ENCODE measurements at places on chromosomes 3 and 15. TPM values are rescaled to one million over a fixed set of nuclear protein-coding genes. Genes with fewer than 3 reads are reported as not detected.

- DNase-seq: no peak
These were observed 140.2 kb upstream of the RBMS3 start for GRCh38 chr3:29140666-29141065.

- DNase-seq: no peak
These were observed 166.2 kb upstream of the VEPH1 start for GRCh38 chr3:157669416-157669815.

DNA sequence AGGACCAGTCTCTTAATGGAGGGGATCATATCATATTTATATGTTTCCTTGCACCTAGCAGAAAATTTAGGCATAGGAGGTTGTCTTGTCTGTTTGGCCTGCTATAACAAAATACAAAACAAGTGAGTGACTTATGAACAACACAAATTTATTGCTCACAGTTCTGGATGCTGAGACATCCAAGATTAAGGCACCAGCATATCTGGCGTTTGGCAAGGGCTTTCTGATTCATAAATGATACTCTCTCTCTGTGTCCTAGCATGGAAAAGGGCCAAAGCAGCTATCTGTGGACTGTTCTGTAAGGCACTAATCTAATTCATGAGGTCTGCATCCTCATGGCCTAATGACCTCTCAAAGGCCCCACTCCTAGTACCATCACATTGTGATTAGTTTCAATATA lies 683.0 kb downstream of the NR2F2 start:
- DNase-seq: no peak

DNA sequence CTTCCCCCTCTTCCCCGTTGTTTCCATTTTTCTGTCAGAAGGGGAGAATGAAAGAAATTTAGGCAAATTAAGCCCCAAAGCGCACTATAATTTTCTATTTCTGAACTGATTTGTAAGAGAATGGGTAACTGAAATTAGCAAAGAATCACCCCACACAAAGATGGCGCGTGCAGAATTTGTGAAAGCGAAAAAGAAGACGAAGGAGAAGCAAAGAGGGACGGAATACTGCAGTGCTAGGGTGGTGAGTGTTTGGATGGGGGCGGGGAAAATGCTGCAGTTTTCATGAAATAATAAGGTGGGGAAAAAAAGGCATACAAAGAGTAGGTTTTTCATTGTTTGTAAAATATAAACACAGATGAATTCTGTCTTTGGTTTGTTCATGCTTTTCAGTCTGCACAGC lies 4.6 kb upstream of the CTNNB1 start:
- no peak for DNase-seq

- DNase-seq: no peak
These were observed 162.5 kb downstream of the FMN1 start for GRCh38 chr15:33032053-33032452.

Gene DAZL
- not detected for total RNA-seq

DNA sequence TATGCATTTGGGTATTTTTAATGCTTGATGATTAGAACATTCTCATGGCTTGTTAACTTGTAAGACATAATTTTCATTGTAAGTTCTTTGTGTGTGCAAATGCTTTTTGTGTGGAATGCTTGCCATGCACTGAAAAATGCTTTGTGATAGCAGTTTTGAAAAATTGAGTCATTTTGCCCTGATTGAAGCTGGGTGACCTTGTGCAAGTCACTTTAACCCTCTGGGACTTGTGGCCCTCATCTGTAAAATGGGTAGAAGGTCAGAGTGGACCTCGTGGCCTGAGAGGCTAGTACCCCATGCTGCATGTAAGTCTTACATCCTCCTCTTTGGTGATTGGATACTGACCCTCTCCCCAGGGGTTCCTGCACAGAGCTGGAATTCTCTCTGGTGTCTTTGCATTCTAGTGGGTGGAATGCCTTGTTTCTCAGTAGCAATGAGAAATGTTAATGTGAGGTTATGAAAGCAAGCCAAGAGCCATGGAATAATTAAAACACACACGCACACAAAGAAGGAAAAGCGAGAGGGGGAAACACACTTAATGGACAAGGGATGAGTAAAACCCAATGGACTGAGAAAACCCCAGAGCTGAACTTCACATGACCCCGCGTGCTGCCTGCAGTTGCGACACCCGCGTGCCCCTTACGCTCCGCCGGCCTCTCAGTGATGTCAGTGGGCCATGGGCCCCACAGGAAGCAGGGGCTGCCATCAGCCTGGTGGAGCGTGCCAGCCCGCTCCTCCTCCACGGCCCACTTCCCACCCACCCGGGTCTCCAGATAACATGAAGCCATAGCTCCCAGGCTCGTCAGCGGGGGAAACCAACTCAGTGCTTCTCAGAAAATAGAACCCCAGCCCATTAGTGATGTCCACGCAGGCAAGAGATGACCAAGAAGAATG lies 44.0 kb downstream of the SMAD3 start:
- DNase-seq: peak; percentile 55

GRCh38 chr3:131901686-131902085 lies 133.1 kb downstream of the CPNE4 start:
- no peak for DNase-seq

DNA sequence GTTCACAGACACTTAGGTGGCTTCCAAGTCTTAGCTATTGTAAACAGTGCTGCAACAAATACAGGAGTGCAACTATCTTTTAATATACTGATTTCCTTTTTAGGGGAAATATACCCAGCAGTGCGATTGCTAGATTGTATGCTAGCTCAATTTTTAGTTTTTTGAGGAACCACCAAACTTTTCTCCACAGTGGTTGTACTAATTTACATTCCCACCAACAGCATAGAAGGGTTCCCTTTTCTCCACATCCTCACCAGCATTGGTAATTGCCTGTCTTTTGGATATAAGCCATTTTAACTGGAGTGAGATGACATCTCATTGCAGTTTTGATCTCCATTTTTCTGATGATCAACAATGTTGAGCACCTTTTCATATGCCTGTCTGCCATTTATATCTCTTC lies 58.9 kb downstream of the ZNF148 start:
- no peak for DNase-seq

DNA sequence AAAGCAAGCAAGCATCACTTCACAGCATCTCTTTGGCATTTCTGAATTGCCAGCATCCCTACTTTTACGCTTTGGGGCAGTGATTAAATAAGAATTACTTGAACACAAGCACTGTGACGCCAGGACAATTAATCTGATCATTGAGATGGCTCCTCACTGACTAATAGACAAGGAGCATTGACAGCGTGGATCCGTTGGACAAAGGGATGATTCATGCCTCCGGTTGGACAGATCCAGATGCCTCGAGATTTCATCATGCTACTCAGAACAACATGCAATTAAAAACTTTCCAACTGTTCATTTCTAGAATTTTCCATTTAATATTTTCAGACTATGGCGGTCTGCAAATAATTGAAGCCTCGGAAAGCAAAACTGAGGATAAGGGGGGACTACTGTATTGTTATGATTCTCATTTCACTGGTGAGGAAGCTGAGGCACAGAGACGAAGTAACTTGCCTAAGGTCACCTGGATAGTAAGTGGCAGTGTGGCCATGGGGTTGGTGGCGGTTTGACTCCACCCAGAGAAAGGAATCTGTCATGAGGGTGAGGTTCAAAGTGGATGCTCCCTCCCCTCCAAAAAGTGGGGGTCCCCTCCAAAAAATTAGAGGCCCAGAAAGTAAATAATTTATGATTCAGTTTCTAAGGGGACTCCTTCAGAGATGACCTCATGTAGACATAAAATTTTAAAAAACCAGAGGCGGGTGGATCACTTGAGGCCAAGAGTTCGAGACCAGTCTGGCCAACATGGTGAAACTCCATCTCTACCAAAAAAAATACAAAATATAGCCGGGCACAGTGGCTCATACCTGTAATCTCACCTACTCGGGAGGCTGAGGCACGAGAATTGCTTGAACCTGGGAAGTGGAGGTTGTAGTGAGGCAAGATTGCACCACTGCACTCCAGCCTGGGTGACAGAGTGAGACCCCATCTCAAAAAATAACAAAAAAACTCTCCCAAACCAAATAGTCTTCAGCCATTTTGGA lies 12.3 kb upstream of the PGPEP1L start:
- no peak for DNase-seq

DNA sequence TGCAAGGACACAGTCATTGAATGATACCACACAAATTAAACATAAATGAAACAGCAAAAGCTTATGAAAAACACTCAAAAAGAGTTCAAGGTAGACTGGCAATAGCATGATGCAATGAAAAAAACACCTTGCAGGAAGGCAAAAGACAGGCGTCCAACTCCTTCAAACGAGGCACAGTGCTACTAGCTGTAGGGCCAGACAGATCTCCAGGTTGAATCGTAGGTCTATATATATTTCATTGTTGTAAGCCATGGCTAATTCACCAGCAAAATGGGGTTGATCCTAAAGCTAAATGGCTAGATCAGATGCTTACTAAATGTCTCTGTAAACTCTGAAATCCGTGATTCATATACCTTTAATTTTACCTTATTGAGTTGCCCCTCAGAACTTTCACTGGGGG lies 94.2 kb downstream of the THRB start:
- DNase-seq: no peak

- DNase-seq: no peak
These were observed 21.0 kb downstream of the ILDR1 start for GRCh38 chr3:122000936-122001605.

DNA sequence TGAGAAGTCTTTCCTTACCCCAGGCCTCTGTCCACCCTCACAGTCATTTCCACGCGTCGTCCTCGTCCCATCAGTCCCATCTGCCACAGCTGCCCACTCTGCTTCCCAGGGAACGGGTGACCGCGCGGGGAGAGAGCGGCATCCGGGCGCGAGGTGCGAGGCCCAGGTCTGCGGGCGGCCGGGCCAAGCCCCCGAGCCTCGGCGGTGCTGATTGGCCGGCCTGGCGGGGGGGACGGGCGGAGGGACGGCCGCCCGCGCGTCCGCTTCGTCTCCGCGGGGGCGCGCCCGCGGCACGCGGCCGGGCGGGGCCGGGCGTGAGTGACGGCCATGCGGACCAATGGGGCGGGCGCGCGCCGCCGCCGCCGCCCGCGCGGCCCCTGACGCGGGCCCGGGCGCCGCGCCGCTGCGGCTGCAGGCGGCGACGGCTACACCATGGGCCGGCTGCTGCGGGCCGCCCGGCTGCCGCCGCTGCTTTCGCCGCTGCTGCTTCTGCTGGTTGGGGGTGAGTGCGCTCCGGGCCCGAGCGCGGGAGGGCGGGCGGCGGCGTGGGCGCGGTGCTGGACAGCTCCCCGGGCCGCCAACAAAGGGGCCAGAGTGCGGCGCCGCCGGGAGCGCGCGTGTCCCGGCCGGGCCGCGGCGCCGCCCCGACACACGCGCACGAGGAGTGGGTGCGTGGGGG lies at the start of gene PODXL2:
PODXL2 (plus strand) TSS at position 398 of the 679 bp plus-strand sequence; CDS start at position 433, 35 bp downstream.
- peak; percentile 25 for DNase-seq

DNA sequence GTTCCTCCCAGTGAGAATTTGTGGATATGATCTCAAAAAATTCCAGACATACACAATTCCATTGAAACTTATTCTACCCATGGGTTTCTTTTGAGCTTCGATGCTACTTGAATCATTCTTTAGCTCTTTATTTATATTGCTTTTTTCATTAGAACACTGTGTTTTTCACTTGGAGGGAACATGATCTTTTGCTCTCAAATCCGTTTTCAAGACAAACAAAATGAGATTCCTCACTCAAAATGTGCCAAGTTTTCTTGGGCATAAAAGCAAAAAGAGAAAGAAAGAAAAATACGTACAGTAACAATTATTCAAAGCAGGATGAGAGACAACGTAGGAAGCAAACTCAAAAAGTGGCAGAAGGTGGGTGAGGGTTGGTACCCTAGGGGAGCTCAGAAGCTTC lies 118.8 kb upstream of the PDZRN3 start:
- DNase-seq: no peak

DNA sequence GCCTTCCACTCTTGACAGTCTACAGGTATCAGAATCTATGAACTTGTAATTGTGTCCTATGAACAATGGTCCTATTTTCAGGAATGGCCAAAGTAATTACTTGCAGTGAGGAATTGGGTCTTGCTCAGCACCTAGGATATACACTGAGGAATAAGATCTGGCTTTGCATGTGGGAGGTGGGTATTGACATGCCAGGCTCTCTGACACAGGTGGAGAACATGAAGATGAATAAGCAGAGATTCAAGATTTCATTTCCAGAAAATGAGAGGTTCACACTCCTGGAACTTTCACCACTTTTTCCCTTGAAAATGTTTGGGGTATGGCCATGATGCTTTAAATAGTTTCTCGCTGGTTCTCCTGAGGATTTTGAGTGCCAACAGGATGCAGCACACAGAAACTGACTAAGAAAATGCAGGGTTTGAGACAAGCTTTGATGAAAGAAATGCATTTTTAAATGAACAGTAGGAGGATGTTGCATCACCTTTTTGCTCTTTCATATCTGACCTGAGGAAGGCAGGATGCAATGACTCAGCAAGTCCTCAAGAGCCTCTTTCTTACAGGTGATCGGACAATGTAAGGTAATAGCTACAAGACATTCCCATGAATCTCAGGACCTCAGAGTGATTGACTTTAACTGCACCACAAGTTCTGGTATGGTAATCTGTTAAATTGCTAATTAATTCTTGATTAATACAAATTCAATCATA lies 3.7 kb downstream of the HRG start:
- no peak for DNase-seq

Gene TMEM158
- total RNA-seq: 14.6 TPM

Gene NDN
- total RNA-seq: 61.9 TPM

DNA sequence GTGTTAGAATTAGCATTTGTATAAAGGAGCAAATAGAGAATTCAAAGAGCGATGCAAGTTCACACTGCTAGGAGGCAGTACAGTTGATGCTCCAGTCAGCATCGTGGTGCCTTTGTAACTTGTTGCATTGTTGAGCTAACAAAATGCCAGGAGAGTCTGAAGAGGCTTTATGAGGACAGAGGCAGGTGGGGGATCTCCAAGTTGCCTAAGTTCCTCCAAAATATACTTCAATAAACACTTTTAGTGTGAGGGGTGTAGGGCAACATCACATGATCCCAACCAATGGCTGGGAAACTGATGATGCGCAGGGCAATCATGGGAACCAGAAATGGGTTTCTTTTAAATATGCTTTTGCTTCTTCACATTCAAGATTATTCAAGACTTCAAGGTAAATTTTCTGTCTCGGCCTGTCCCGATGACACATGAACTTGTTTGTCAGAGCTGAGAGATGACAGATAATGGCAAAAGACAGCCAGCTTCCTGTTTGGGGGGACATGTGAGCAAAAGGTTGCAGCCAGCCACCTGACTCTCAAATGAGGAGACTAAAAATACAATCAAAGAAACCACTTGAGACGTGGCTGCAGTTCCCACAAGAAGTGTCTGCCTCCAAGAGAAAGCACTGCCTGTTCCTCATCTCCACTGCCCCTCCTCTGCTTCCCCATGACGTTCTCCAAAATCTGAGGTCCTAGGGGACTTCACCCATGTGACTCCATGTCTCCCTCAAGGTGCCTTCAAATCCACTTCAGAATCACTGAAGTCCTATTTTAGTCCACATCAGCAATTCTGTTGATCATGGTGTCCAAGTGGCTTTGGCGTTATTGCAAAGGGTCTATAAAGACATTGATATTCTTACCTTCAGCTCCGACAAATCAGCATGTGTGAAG lies 39.3 kb downstream of the KLHL6 start:
- no peak for DNase-seq
